ENCODE measurements at places on chromosomes 13 and 19.

- DNase-seq: no peak
Measured at GRCh38 chr13:23609414-23609760, 39.2 kb downstream of the TNFRSF19 start.

GRCh38 chr13:80037505-80037888 lies 303.4 kb downstream of the SPRY2 start:
- DNase-seq: peak; percentile 77

GRCh38 chr19:38039966-38040365 lies 133.0 kb downstream of the SIPA1L3 start:
- DNase-seq: peak; percentile 86

DNA sequence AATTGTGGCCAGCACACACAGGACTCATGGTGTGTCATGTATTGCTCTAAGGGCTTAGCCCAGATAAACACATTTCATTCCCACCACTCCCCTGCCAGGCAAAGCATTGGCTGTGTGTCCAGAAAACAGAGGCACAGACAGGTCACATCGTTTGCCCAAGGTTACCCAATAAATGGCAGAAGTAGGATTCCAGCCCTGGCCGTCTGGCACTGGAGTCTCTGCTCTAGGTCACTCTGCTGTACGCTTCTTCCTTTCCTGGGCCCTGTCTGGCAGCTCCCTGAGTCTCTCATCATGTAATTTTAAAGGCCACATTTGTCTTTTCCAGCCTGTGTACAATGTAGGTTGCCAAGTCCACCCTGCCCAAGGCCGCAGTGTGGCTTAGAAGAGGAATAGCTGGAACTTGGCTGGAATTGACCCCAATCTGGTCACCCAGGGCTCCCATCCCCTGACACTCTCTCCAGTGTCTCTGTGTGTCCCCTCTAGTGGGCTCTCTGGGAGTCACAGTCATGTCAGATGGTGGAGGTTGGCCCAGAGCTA lies 264.5 kb upstream of the TSHZ3 start:
- DNase-seq: no peak

- peak; percentile 92 for DNase-seq
Measured at GRCh38 chr13:27043013-27043412, 128.6 kb downstream of the USP12 start.

- DNase-seq: no peak
Measured at GRCh38 chr13:81139987-81140386, 799.1 kb upstream of the SPRY2 start.

- DNase-seq: no peak
Measured at GRCh38 chr13:42011601-42012350, 36.7 kb upstream of the DGKH start.

- DNase-seq: no peak
Measured at GRCh38 chr19:30393046-30393445, 20.9 kb downstream of the ZNF536 start.

DNA sequence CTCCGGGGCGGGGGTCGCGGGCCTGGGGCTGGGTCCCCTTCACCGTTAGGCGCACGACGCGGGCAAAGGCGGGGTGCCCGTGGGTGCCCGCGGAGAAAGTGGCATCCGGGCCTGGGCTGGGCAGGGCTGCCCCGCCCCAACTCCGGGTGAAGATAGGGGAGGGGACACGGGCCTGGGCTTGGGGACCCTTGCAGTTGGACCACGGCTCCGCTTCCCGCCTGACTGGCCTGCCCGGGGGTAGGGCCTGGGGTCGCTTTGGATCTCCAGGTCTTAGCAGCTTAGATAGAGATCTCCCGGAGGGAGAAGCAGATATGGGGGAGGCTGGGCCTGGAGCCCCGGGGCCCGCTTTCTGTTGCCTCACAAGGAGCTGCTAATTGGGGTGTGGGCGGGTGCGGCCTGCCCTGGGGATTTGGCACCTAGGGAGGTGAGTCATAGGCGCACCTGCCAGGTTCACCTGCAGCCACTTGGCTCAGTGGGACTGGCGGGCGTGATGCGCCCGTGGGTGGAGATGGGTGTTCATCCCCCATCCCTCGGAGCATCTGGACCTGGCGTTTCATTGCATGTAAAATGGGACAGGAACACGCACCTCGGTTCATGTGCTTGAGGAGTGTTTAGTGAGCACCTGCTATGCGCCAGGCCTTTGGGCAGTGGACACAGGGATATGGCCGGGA lies 585 bp downstream of the MAP1S start:
- DNase-seq: no peak

- DNase-seq: no peak
Measured at GRCh38 chr13:85755123-85755522, 44.1 kb downstream of the SLITRK6 start.

DNA sequence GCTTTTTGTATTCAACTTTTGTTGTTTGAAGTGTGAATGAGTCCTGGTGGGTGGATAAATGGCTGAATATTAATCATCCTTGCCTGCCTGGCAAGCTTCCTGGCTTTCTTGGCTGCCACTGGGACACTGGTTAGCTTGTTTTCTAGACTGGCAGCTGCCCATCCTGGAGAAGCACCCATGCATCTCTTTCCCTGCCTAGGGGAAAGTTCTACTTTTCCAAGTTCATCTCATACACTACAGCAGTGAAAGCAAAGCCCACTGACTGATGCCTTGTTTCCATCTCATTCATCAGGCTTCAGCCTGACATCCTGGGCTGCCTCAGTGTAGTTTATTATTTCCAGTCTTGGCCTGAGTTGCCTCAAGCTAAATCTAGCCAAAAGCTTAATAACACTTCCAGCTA lies 244.8 kb downstream of the PCDH20 start:
- no peak for DNase-seq

- no peak for DNase-seq
Measured at GRCh38 chr13:38535261-38535660, 151.6 kb upstream of the FREM2 start.

DNA sequence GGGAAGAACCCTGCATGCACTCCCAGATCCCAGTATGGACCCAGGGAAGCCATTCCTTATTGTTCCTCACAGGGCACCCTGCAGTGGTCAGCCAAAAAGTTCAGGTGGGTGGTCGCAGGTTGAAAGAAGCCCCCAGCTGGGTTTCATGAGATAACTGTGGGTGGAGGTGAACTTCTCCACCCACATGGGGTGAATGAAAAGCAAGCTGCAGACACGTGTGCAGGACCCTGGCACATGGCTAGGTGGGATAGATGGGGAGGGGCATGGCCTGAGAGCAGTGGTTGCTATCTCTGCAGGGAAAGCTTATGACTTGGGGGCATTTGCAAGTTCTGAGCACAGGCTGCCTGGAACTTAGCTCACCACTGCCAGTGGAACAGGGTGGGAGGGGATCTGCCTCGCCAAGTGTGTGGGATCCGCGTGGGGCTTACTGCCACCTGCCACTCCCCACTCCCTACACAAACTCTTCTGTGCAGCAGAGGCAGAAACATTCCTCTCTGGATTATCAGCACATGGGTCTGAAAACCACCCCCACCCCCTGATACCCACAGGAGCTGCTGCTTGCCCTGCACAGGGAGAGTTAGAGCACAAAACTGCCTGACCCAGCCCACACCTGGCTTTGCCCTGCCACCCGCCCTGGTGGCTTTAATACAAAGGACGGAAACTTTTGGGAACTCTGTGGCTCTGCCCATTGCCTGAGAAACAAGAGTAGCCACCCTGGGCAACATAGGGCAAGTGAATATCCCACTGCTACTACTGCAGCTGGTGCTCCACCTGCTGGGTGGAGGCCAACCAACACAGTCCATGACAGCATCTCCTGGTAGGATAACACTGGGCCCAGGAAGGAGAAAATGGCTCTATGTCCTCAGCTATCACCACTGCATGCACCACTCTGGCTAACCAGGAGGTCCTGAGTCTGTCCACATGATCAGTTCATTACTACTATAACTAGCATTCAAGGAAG lies 24.4 kb downstream of the PLA2G4C start:
- no peak for DNase-seq

DNA sequence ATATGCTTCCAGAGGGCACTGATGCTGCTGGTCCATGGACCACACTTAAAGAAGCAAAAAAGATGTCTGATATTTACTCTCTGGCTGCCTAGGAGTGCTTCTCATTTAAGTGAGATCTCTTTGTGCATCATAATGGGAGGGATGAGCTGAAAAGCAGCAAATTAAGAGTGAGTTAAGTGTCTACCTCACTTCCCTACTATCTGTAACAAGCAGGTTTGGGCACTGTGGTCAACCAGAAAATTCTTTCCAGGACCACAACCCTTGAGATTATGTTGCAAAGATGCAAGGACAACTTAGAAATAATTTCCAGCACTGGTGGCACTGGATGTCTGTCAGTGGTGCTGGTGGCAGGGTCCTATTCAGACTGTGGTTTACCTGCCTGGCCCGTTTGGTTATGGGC lies 52.1 kb upstream of the USPL1 start:
- DNase-seq: no peak

DNA sequence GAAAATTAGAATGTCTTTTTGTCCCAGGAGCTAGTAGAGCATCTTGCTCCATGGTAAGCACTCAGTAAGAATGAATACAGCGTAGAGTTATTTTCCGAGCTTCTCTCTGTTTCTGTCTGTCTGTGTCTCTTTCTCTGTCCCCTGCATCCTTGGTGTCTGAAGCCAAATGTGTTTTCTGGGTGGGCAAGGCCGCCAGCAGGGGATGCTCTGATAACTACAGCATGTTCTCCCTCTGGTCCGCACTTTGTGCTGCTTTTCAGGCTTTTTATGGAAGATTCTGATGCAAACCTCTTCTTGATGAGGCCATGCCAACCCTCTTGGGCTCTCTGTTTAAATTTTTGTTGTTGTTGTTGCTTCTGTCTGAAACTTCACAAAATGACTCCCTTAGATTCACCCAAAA lies 142.8 kb upstream of the UBL3 start:
- DNase-seq: no peak

GRCh38 chr13:91904597-91904996 lies 506.2 kb downstream of the GPC5 start:
- peak; percentile 52 for DNase-seq

DNA sequence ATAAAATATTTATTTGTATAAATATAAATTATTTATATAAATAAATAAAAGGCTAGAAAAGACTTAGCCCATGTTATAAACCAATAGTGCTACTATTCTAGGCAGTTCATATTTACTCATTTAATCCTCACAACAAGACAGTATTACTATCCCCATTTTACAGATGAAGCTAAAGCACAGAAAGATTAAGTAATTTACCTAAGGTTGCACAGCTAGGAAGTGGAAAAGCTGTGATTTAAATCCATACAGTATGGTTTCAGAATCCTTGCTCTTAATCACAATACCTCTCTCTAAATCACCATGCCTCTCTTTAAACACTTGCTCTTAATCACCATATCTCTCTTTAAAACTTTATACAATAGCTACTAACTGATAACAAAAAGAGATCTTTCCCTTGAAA lies 13.8 kb downstream of the SPRYD7 start:
- no peak for DNase-seq

GRCh38 chr13:92735909-92736308 lies 490.7 kb upstream of the GPC6 start:
- DNase-seq: no peak

DNA sequence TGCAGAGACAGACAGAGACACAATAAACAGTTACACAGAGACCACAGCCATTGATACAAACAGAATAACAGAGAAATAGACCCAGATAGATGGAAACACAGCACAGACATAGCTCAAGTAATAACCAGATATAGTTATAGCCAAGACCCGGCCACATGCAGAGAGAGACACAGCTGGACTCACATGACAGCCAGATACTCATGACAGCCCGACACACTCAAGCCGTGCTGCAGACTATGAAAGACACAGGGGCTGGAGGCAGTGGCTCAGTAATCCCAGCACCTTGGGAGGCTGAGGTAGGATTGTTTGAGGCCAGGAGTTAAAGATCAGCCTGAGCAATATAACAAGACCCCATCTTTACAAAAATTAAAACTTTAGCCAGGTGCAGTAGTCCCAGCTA lies 1.6 kb upstream of the DENND1C start:
- DNase-seq: no peak

GRCh38 chr13:94860981-94861407 lies 148.6 kb upstream of the SOX21 start:
- no peak for DNase-seq

- peak; percentile 38 for DNase-seq
Measured at GRCh38 chr19:45439569-45440258, 16.0 kb upstream of the ERCC1 start.

DNA sequence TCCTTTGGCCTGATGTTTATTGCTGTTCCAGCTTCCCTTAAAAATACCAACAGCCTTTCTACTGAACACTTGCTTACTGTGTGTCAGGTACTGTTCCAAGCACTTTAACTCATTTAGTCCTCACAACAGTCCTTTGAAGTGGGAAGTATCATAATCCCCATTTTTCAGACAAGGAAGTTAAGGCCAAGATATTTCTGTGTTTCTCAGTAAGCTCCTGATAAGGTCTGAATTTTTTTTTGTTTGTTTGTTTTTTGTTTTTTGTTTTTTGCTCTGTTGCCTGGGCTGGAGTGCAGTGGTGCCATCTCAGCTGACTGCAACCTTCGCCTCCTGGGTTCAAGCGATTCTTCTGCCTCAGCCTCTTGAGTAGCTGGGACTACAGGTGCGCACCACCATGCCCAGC lies 7.5 kb downstream of the SNRPA start:
- no peak for DNase-seq

DNA sequence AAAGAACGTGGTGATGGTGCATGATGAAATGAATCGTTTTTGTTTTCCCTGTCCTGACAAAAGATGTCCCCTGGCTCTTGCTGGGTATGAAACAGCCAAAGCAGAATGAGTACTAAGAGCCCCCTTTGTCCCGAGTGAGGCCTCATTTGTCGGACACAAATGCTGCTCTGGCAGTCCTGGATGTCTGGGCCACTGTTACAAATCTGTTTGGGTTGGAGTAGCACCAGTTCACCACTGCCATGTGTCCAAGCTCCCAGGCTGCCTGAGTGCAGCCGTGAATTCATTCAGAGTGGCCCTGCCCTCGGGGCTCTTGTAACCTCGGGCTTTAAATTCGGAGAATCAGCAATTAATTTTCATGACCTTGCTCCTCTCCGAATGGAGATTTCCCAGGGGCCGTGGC lies 182.4 kb downstream of the NUFIP1 start:
- DNase-seq: no peak

DNA sequence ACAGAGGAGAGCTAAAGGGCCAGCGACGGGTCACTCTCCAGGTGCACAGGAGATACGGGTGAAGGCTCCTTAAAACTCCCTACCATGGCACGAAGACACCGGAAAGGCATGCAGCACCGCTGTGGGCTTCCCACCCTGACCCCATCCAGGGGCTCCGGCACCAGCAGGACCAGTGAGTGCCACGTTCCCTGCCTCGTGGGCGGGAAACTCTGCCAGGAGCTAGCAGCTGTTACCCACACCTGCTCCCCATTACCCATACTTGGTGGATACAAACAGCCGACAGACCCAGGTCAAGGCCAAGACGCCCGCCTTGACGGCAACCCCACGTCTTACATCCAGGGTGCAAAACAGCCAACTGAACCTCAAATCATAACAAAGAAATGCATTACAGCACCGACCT lies 56.7 kb downstream of the GNG7 start:
- no peak for DNase-seq

- no peak for DNase-seq
Measured at GRCh38 chr13:24459234-24459633, 53.3 kb downstream of the PARP4 start.
